IPS-NIHi11 (cell line): ENCODE measurements at places on chromosomes 2 and 18.

DNA sequence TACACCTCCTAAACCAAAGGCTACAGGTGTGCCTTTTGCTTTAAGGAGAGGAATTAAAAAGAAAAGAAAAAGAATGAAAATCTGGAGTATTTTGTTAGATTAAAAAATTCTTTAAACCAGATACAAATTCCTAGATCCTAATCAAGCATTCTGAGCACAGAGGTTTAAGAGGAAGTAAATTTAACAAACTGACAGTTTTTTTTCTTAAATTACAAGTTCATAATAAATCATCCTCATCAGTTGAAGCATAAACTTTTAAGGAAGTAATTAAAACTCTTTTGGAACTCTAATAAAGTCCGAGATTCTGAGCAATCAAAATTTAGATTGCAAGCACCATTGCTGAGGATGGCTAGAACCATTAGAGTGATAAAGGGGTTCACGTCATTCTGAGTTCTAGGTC lies 75.1 kb downstream of the POLE4 start:
- no peak for DNase-seq

GRCh38 chr2:47056868-47057686 lies 98.0 kb downstream of the STPG4 start:
- no peak for DNase-seq

DNA sequence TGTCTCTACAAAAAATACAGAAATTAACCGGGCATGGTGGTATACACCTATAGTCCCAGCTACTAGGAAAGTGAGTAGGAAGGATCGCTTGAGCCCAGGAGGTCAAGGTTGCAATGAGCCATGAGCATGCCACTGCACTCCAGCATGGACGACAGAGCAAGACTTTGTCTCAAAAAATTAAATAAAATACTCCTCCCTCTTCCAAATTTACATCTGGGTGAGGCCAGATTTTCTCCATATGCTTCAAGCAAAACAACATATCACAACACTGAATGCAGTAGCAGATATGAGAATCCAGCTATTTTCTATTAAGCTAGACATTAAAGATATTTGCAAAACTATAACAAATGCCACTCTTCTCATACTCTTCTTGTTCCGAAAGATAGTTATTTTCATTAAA lies 20.9 kb downstream of the MEMO1 start:
- no peak for DNase-seq

DNA sequence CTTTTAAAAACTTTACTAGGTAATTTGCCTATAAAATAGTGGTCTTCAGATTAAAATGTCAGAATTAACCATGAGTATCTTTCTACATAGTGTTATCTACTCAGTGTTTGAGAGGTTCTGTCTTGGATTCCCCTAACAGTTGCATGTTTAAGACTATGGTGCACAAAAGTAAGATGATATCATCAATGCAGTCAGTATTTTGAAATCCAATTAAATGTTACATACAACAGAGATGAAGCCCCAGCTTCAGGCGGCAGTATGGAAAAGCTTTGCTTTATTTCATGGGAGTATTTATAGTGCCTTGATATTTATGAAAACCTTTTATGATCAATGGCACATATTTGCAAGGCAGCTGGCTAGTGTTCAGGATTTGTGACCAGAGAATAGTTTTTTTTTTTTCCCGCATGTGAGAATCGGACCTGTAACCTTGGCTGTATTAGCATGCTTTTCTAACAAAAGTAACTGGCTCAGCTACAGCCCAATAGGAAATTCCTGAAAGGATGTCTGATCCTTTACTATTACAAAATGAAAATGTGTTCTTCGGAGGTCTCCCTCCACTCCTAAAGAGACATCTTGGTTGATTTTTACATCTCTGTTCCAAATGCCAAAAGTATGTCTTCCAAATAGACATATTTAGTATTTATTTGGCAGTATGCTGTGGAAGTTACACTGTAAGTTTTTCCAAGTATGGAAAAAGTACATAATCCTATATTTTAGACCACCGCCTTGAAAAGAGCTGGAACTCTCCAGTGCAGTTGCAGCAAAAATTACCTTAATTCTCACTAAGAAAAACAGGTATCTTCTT lies 319.3 kb upstream of the UBE2E3 start:
- DNase-seq = no peak

DNA sequence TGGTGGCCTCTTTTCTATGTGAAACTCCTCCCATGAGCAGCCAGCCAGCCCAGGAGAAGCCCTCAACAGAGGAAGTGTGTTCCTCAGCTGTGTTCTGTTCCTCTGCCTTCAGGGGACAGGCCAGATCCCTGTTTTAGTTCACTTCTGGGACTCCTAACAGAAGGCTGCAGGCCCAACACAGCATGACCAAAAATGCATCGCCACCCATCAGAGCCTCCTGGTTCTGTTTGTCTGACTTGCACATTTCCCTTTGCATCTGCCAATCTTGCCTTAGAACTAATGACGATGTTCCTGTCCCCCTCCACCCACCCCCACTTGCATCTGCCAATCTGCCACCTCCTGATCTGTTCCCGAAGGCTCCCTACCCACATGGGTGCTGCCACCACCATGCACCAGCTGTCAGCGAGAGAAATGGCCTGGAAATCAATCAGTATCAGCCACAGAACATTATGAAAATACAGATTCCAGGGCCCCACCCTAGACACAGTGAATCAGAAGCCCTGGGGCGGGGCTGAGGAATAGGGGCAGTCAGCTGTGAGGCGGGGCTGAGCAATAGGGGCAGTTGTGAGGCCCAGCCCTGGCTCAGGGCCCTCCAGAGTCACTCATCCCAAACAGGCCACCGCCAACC lies 51.0 kb downstream of the FAM168B start:
- DNase-seq = peak; percentile 66

DNA sequence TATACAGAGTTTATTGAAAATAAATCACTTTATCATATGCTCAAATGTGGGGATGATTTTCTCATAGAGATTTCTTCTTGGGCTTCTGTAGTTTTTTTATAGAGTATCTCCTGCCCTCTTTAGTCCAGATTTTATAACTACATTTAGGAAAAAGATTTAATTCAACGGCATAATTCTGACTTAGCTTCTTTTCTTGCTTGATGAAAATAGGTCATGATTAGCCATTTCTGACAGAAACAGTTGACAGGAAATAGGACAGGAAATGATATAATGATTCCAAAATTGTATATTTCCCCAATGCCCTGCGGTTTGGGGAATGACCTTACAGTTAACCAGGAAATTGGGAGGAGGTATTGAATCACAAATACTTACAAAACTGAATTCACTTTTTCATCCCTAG lies 1531.9 kb upstream of the ACVR2A start:
- no peak for DNase-seq

- peak; percentile 63 for DNase-seq
Measured at GRCh38 chr2:96325041-96325883, at the start of gene ITPRIPL1. Gene ITPRIPL1 (plus strand): TSS chr2:96325317. CDS start chr2:96325840, 523 bp downstream.

- peak; percentile 35 for DNase-seq
Measured at GRCh38 chr2:240672076-240672700, 10.5 kb downstream of the AQP12B start.

DNA sequence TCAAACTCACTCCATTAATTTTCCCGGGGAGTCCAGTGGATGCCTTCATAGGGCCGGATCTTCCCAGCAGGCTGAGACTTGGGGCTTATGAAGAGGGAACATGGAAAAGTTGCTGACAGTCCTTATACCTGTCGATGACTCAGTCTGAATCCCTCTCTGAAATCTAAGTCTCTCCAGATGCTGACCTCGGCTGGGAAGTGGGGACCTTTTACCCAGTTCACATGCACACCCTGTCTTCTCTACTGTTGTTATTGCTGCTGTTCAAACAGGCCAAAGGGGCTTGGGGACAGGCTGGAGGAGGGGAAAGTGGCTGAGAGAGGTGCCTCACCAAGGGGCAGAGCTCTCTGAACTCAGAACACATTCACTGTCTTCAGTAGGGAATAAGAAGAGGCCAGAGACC lies 4.1 kb upstream of the TNP1 start:
- DNase-seq = no peak

DNA sequence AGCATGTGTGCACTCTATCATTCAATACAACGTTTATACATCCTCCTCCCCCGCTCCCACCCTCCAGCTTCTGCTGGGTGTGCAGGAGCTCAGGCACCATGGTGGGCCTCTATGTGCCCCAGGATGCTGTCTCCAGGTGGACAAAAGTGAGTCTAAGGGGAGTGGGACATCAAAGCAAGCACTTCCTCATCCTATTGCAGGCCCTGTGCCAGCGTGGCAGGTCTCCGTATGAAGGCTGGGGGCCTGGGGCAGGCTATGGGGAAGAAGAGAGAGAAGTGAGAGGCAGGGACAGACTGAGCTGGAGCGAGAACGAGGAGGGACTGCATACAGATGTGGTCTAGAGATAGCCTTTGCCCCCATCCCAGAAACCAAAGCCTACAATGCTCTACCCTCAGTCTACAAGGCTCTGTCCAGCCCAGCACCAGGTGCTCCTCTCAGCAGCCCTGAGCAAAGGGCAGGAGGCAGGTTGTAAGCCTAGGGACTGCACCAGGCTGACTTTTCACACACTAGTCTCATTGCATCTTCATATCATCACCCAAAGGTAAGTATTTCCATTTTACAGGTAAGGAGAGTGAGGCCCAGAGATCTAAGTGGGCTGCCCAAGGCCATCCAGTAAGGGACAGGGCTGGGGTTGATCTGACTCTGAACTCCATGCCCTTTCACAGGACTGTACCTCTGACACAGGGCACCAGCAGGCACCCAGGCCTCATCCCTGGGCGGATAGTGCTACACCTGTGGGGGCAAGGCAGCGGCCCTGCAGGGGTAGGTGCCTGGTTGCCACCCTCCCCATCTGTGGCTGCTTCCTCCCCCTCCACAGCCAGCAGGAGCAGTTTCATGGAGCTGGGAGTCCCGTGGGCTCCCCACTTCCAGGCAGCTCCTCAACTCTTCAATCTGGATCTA lies 14.0 kb upstream of the ARID5A start:
- DNase-seq = no peak
